ENCODE measurements at places on chromosomes 1 and 21.

DNA sequence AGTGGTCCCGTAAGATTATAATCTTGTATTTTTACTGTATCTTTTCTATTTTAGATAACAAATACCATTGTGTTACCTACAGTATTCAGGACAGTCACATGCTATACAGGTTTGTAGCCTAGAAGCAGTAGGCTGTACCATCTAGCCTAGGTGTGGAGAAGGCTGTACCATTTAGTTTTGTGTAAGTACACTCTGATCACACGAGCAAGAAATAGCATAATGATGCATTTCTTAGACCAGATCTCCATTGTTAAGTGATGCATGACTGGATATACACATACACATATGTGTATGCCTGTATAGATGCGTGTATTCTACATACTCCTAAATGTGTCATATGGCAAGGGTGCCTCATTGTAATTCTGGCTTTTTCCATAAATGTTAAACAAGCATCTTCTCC is 33.9 kb downstream of the GALNT2 start:
- DNase-seq = no peak

DNA sequence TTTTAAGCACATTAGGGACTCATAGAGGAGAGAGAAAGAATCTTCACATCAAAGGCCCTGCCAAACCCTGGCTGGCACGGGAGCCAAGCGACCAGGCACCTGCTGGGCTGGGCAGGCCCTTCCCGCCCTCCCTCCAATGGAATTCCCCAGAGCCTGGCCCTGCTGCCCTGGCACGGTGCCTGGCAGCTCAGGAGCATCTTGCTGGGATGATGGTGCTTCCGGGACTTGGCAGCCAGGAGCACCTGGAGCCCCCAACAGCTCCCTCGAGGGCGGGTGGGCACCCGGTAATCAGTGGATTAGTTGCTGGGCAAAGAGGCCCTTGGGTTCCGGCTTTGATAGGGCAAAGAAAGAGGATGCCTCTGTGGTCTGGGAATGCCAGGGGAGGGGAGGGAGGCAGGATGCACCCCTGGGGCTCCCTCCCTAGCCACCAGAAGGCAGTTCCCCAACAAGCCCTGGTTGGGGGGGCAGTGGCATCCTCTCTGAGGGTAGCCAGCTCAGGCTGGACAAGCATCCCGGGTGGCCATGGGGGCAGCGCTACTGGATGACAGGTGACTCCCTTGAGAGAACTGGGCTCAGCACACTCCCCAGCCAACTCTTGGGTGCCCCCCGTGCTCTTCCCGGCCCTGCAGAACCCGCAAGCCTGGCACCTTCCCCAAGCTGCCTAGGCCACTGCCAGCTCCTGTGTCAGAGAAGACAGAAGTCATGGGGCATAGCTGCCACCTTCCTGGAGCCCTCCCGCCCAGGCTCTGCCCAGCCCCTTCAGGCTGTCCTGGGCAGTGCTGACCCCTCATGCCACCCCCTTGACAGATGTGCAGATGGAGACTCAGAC is 26.4 kb downstream of the KRTAP10-1 start:
- no peak for DNase-seq

- DNase-seq = no peak
Measured at GRCh38 chr1:184621260-184621659, 133.4 kb downstream of the EDEM3 start.

DNA sequence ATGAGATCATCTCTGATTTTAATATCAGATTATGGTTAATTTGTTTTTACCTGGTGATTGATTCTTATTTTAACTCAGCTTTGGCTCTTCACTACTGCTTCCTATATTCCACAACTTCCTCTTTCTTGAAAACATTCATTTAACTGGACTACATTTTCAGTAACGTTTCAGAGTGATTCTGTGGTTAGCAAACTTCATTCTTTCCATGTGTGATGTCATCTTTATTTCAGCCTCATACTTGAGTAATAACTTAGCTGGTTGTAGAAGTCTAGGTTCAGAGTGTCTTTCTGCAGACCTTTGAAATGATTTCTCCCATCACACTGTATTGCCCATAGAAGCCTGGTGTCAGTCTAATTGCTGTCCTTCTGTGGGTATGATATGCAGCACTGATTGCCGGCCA is 36.0 kb upstream of the SLC35F3 start:
- no peak for DNase-seq

- DNase-seq = no peak
Measured at GRCh38 chr1:15618655-15619525, 1.6 kb downstream of the DDI2 start.

DNA sequence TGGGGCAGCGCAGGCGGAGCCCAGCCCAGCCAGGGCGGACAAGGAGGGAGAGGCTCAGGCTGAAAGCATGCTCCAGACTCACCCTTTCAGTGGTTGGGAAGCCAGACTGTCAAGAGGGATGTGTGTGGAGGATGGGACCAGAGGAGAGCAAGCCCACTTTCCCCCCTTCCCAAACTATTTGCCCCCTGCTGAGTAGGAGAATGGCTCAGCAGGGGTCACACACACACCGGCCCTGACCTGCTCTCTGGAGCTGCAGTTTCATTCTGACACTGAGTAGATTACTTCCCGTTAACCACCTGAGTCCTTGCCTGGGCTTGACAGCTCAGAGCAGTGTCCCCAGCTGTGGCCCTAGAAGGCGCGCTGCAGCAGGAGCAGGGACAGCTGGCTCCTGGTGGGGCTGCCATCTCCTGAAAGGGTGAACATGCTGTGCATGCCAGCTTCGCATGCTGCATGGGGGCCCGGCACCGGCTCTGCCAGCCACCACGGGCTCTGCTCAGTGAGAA is 51.6 kb upstream of the CNTN2 start:
- DNase-seq = no peak

DNA sequence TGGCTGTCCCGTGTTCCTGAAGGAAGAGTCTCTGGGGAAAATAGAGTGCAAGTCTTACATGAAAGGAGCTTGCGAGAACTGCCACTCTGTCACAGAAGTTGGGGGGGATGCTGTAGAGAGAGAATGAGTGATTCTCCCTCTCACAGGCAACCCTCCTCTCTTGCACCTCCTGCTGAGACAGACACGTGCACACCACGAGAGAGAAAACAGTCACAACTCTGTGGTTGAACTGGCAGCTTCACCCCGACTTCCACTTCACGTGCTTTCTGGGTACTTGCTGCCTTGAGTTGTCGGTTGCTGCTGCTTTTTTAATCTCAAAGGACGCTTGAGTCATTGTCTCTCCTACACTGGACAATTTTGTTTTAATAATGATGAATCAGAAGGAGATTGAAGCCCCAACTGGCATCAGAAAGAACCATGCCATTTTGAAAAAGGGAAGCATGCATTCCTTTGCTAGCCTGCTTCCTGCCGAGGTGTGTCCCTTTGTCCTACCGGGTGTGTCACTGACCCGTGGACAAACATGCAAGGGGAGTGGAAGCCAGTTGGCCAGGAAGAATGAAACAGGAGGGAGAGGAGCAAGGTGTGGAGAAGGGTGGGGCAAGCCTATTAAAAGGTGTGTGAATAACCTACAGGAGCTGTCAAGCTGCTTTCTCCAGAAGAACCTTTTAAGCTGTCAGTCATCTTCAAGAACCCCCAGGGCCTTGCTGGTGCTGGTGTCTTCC is 164.2 kb downstream of the CACNA1E start:
- DNase-seq = no peak

DNA sequence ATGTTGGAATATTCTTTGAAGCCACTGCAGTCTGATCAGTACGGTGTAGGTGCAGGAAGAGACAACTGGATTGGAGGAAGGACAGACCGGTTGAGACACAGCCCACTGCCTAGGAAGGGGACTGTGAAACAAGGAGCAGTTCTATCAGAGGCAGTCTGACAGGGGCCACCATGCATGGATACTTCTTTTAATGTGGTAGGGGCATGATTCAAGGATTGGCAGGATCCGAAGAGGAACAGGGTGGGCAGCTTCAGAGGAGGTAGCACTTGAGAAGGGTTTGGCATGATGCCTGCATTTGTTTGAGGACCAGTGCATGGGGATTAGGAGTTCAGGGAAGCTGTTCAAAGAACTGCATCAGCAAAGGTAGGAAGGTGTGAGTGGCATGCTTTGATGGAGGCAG is 167.9 kb downstream of the DYRK1A start:
- DNase-seq = no peak

GRCh38 chr21:34223376-34223775 is 140.4 kb upstream of the KCNE2 start:
- DNase-seq = no peak

Measured in NCI-H526 treated with DMSO at 0.1 percent for 48 hours (cell line).